ENCODE measurements at places on chromosomes 16 and 17.

- no peak for DNase-seq
Observed at GRCh38 chr17:59762824-59763374, 55.4 kb downstream of the VMP1 start.

GRCh38 chr17:59230764-59231163, 10.5 kb downstream of the GDPD1 start:
- no peak for DNase-seq

GRCh38 chr16:54715011-54715410, 215.7 kb upstream of the IRX5 start:
- DNase-seq, result no peak

- no peak for DNase-seq
Observed at GRCh38 chr17:32136856-32137255, 5.4 kb upstream of the RHOT1 start.
